ENCODE measurements at places on chromosomes 7 and 10. TPM values are rescaled to one million over a fixed set of nuclear protein-coding genes. Genes with fewer than 3 reads are reported as not detected.

DNA sequence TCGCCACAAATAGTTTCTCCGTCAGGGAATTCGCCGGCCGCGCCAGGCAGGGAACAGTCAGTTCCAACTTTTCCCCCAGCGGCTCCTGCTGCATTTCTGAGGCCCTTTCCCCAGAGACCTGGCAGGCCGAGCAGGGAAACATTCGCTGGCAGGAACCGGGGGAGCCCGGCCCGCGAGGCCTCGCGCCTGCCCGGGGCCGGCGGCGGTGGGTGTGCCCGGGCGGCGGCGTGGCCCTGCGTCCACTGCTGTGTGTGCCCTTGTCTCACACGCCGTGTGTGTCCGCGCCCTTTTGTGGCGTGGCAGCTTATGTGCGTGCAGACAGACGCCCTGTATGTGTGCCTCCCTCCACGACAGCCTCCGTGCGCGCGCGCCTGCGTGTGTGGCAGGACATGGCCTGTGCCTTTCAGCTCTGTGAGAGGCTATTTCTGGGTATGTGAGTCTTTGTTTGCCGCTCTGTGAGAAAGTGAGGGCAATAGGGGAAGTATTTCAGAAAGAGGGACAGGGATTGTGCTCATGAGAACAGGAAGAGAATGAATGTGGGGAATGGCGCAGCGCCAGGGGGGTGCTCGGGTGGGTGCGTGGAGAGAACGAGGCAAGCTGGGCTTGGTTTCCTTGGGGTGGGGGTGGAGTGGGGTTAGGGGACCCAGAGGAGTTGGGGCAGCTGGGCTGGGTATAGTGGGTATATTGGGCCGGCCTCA, 689 bp upstream of the SMARCD3 start:
- no peak for DNase-seq

GRCh38 chr7:29613100-29613499, 49.5 kb downstream of the PRR15 start:
- DNase-seq, result no peak

GRCh38 chr7:118745927-118746326, 521.4 kb downstream of the ANKRD7 start:
- DNase-seq, result no peak

- DNase-seq, result no peak
Measured at GRCh38 chr7:70849580-70850235, 282.2 kb upstream of the GALNT17 start.

GRCh38 chr10:127368101-127368500, 171.7 kb upstream of the INSYN2A start:
- DNase-seq, result no peak

DNA sequence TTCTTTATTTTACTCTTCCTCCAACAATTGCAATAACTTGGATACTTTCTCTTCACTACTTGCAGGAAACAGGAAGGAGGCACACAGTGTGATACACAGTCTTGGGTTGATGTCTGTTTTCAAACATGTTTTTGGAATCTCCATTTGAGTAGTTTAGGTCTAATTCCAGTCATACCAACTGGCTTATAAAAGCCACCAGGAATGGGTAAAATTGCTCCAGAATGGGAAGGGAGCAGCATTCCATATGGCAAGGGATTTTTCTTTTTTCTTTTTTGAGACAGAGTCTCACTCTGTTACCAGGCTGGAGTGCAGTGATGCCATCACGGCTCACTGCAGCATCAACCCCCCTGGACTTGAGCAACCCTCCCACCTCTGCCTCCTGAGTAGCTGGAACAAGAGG, 545.1 kb upstream of the GALNT17 start:
- DNase-seq, result no peak

Gene DKK1
- 315 TPM for total RNA-seq

- peak; percentile 94 for DNase-seq
Measured at GRCh38 chr10:11881477-11882417, 58.6 kb downstream of the PROSER2 start.

Gene NKX2-3
- not detected for total RNA-seq

GRCh38 chr10:133343558-133343957, 3.6 kb upstream of the PRAP1 start:
- no peak for DNase-seq

Gene MKRN1
- total RNA-seq, result 95.0 TPM
